ENCODE measurements at places on chromosomes 5 and 9.

- no peak for DNase-seq
Observed at GRCh38 chr5:112684121-112684520, 53.6 kb upstream of the APC start.

DNA sequence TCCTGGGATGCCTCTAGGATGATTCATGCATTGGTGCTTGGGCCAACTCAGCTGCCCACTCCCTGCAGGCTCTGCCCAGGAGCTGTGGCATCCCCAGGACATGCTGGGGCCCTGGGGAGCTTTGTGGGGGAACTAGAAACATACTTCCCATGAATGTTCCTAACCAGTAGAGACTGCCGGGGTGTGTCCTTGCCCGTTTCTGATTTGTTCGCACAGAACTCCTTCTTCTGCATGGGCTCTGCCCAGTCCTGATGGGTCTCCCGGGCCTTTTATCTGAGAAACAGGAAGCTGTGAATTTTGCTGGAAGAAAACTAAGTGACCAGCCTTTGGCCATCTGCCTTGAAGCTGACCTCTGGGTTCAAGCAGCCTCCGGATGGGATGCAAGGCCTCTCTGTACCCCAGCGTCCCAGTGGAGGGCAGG is 71.6 kb upstream of the RNU6ATAC start:
- no peak for DNase-seq

GRCh38 chr5:96493219-96493790 is 60.3 kb upstream of the PCSK1 start:
- no peak for DNase-seq

- DNase-seq, result no peak
Observed at GRCh38 chr9:115921301-115921700, 232.3 kb upstream of the PAPPA start.

DNA sequence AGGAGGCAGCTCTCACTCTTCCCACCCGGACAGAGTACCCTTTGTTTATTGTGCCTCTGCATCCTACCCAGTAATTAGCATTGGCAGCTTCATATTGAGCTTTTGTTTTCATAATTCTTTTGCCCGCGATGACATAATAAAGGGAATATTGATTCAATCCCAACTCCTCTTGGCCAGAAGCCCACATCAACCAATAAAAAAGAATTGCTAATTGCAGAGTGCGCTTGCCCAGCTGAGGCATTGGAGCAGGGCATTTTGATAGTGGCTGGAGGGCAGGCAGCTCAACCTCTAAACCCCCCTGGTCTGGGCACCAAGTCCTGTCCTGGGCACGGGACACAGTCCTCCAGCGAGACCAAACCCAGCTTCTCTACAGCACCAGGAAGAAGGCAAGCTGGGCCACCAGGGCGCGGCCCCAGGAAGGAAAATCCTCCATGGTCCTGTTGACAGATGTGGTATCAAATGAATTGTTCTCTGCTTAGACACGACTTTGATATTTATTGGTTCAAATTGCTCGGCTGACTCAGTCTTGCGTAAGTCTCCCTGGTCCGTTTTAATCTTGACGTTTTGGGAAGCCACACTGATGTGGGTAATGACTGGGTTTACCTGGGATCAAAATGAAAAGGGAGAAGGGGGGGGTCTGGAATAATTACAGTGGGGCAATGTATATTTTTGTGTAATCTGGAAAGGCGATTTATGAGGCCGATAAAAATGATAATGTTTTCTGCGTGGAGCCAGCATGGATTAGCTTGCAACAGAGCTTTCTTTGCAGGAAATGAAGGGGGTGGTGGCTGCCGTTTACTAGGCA is 220.7 kb upstream of the MSX2 start:
- DNase-seq, result no peak

DNA sequence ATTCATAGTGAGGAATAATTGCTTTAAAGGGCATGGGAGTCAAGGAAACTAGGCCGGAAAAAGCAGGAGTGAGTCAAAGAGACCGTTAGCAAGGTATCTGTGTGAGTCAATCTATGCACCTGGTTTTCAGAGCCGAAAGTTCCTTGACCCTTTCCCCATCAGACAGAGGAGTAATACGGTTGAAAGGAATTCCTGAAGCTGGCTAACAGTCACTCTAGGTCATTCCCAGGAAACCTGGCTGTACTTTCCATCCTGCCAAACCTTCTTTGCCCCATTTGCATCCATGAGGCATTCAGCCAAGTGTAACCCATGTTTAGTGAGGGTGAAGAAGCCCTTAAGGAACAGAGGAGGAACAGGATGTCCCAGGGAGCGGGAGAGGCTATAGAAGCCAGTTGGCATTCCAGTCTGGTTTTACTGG is 16.2 kb downstream of the RBM18 start:
- no peak for DNase-seq

DNA sequence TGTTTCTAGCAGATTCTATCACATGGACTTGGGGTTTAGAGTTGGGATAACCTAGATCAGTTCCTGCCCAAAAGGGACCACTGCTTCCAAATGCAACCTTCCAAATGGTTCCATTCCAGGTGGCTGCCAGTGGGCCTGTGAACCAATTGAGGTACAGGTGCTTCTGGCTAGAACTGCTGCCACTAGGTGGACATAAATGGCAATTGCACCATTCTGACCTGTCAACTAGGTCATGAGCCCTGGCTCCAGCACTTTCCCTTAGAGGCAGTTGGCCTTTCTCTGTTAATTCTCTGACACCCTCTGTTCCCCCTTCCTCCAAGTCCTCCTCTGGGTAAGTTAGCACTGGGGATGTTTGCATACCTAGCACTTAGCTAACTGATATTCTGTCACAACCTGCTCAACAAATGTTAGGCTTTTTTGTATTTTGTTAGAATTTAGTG is 16.6 kb upstream of the HEMGN start:
- DNase-seq, result no peak

DNA sequence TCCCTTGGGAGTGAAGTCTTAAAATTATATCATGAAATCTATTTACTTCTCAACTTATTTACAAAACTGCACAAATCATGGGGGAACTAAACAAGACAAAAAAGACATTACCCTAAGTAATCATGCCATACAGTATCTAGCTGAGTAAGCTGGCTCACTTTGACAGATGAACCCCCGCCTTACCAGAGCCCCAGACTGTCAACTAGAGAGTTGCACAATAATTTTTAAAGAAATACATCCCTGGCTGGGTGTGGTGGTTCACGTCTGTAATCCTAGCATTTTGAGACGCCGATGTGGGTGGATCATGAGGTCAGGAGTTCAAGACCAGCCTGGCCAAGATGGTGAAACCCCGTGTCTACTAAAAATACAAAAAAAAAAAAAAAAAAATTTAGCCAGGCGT is 62.3 kb downstream of the LPAR1 start:
- no peak for DNase-seq

DNA sequence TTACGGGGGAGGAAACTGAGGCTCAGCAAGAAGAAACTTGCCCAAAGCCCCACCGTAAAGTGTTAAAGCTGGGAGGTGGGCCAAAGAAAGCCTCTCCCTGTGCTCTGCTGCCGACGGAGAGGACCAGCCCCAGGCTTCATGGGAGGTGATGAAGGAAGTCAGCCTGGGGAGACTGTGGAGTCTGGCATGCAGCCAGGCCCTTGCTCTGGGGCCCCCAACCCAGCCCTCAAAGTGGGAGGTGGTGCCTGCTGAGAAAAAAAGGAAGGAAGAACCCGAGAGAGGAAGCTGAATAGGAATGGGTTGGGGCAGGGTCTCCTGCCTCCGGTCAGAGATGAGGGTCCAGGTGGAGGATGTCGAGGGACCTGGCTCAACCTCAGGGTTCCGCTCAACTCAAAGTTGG is 3.8 kb downstream of the RNF44 start:
- no peak for DNase-seq

- DNase-seq, result no peak
Observed at GRCh38 chr5:66945389-66946349, 250.9 kb downstream of the CD180 start.

GRCh38 chr5:30121043-30121442 is 1072.4 kb upstream of the CDH6 start:
- no peak for DNase-seq

DNA sequence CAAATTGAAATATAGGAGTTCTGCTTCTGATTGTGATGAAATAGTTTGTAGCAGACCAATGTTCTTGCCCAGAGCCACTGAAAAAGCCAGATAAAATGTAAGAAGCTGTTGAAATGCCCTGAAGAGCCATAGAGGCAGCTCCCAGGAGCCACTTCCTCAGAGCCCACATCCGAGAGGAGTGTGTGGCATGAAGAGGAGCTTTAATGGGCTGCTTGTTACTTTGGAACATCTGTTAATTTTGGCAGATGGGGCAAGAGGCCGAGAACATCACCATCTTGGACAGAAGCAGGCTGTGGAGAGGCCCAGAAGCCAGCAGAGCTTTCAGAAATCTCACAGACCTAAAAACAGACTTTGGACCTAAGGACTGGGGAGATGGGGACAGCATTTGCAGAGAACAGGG is 370.8 kb downstream of the GADD45G start:
- no peak for DNase-seq

DNA sequence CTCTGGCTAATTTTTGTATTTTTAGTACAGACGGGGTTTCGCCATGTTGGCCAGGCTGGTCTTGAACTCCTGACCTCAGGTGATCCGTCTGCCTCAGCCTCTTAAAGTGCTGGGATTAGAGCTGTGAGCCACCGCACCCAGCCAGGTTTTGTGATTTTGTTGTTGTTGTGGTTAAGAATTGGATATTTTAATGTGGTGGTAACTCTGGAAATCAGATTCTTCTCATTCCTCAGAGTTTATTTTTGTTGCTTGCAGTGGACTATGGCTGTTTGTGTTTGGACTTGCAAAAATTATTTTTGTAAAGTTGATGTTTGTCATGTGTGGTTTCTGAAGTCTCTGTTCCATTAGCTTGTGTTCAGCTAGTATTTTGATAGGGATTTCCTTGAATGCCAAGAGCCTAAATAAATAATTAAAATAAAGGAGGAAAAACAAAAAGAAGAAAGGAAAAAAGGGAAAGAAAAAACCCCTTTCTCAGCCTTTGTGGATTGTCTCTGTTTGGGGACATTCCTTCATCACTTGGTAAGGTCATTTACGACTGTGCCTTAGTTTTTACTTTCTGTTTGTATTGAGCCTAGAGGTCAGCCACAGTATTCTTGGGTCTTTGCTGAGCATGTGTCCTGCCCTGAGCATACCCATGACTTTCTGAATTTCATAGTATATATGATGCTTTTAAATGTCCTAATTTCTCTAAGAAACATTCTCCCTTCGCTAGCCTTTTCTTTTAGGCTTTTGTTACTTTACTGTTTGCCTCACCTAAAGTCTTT is 37.3 kb downstream of the PBX3 start:
- no peak for DNase-seq

DNA sequence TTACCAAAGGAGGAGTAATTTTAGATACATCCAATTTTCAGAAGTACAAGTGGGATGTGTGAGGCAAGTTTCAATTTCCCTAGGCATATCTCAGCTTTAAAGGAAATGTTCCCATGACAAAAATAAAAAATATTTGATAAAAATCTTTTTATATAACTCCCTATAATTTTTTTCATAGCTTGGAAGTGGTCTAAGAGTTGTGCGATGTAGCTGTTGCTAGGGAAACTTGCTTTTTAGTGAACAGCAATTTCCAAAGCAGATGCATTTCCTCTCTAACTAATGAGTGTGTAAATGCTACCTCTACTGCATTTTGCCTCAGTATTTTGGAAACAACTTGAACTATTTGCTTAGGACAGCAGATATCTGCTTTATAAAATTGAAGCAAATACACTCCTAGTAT is 39.6 kb downstream of the MACIR start:
- no peak for DNase-seq

- no peak for DNase-seq
Observed at GRCh38 chr5:17185773-17186172, 31.7 kb upstream of the BASP1 start.

DNA sequence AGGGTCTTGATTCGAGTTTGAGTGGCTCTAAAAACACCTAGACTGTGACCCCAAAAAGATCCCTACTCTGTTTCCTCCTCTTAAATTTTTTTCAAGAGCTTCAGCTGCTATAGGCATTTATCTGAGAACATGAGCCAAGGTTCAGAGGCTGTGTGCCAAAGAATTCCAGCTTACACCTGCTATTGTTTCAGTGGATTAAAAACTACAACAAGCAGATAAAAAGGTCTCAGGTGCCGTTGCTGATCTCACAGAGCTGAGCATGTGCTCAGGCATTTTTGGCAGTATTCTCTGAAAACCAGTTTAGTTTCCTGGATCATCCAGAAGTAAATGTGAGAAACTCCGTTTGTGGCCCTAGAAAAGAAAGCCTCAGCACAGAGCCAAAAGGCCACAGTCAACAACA is 349.2 kb downstream of the DEPDC1B start:
- DNase-seq, result no peak

DNA sequence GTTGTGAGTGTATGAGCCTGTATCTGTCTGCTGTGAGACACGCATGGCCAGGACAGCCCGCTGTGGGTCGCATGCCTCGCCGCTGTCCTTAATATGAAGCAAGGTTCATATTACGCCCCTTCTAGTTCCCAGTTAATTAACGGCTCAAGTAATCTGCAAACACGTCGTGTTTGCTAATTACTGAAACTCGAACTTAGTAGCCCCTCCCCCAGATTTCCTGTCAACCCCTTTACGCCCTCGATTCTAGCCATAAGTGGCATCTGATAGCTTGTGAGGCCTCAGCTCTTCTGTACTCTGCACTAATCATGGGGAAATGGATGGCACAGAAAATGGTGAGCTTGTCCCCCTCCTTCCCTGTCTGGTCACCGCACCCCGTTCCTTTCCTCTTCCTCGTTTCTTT is 116.9 kb upstream of the OTULINL start:
- peak; percentile 54 for DNase-seq

DNA sequence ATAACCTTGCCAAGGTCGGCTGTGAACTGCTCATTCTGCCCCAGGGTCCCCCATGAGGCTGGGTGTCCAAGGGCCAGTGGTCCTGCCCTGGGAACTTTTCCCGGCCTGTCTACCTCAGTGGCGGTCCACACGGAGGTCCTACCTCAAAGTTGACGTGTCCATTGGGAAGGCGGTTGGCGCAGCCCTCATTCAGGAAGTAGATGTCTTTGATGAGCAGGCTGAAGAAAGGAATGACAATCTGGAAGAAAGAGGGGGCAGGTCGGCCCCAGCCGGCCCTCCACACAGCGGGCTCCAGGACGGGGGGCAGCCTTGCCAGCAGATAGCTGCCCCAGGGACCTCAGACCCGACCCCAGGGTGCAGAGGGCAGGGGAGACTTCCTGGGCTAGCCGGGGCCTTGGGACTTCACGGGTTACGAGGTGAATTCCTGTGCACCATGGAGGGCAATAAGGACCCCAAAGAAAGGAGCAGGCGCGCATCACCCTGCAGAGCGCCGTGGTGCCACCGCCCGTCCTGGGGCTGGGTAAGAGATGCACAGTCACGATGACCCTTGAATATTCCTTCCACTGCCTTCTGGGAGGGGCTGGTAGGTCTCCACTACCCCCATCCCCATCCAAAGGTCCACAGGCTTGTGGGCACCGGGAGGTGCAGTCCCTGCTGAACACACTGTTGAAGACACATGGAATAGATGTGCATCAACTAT is 42.9 kb upstream of the RNF130 start:
- DNase-seq, result no peak

GRCh38 chr5:159792180-159792579 is 124.1 kb upstream of the ADRA1B start:
- DNase-seq, result no peak

DNA sequence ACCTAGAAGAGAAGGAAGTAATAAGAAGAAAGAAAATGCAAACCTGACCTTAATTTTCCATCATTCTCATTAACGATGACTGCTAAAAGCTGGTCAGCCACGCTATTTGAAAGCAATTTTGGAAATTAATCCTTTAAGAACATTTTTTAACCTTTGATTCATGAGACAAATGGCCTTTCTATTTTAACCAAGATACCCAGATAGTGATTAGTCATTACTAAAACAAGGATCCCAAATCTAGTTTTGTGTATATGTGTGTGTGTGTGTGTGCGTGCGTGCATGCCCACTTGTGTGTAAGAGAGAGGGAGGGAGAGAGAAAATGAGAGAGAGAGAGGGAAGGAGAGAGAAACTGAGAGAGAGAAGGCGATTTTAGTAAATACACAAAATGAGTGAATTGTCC is 329.5 kb downstream of the DEPDC1B start:
- no peak for DNase-seq
